Effector CD8-positive, alpha-beta T cell (primary cell): ENCODE measurements at places on chromosomes 5 and 9.
A peak's percentile ranks its signal among the peaks of the same experiment; 100 is the strongest.

DNA sequence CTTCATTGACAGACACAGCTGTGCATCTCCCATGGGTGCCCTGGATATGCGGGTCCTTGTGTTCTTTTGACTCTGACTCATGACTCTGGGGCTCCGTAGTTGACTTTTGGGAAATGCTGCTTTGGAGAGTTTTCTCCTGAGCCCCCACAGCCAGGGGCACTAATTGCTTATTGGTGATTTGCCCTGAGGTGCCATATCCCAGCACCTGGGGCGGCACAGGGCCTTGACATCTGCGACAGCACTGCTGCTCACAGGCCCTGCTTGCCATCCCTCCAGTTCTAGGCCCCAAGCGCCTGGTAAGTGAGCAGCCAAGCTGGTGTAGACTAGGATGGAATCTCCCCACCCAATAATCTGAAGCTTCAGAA lies 75.1 kb downstream of the AMBP start:
- DNase-seq: no peak

- no peak for DNase-seq
Measured at GRCh38 chr9:92180669-92181181, 65.5 kb upstream of the SPTLC1 start.

- no peak for DNase-seq
Measured at GRCh38 chr5:29777373-29777772, 1416.1 kb upstream of the CDH6 start.

DNA sequence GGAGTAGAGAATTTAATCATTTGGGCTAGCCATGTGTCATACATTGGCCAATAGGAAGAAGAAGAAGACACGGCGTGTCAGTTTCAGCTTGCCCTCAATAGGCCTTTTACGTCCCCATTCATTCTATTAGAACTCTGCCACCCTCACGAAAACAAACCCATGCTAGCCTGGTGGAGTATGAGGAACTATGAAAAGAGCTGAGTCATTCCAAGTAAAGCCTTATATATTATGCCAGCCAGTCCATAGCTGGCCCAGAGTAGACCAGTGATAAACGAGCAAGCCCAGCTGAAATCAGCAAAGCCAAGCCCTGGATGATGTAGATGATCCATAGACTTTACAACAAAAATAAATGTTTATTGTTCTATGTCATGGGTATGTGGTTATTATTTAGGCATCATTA lies 895.1 kb downstream of the TLE1 start:
- DNase-seq: no peak

DNA sequence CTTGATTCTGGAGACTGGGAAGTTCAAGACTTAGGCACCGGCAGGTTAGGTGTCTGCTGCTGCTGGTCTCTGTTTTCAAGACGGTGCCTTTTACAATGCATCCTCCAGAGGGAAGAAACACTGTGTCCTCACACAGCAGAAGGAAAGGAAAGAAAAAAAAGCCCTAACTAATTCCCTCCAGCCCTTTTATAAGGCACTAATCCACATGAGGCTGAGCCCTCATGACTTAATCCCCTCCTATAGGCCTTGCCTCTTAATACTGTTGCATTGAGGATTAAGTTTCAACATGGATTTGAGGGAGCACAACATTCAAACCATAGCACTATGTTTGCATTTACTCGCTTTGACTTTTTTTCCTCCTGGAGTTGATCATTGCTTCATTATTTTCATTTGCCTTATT lies 585.9 kb downstream of the TLR4 start:
- DNase-seq: no peak

DNA sequence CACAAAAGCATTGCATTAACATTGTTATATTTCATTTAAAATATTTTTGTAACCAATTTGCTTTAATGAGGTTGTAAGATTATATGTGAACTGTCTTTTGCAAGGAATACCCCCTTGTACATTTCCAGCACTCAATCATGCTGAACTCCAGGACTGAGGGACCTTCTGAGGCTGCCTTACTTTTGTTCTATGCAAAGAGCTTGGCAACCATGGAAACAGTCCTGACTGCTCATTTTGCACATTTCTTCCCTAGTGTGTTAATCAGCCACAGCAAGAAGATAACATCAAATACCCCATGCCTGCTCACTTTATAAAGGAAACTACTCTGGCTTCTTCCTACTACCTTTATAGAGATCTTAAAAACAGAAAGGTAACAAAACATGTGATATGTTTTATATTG lies 355.6 kb upstream of the IZUMO3 start:
- DNase-seq: no peak

- DNase-seq: no peak
Measured at GRCh38 chr9:135342206-135343130, 137.1 kb upstream of the PPP1R26 start.

DNA sequence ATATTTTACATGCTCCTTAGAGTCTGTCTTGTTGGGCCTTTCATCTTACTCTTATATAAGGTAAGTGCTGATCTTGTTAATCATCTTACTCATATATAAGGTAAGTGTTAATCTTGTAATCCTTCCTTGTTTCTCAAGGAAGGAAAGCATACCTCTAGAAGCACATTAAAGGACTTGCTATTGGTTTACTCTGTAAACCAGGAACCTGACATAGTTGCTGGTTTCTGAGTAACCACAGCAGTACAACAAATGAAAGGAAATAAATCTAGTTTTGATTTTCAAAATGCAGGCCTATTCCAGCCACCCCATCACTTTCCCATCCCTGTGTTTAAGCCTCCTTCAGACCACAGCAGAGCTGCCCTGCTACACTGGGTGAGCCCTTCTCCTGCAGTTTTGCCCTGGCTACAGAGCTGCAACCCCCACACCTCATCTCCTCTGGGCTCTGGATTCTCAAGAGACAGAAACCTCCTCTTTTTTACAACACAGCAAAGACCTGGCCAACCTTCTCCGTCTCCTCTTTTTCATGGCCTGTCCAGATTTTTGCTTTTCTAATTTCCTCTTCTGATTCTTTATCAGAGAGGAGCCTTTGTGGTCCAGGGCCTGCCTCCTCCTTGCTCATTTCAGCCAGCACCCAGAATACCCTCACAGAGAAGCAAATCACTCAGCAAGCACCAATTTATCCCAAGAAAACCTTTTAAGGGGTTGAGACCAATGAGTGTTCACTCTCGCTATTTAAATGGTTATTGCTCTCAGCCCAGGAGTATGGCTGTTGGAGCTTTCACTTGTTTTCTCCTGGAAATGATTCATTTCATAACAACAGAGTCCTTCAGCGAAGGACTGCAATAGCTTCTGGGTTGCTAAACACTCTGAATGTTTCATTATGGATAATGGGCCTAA lies 103.2 kb downstream of the FSTL4 start:
- DNase-seq: no peak

- DNase-seq: no peak
Measured at GRCh38 chr5:105684799-105685198, 1985.9 kb downstream of the EFNA5 start.

DNA sequence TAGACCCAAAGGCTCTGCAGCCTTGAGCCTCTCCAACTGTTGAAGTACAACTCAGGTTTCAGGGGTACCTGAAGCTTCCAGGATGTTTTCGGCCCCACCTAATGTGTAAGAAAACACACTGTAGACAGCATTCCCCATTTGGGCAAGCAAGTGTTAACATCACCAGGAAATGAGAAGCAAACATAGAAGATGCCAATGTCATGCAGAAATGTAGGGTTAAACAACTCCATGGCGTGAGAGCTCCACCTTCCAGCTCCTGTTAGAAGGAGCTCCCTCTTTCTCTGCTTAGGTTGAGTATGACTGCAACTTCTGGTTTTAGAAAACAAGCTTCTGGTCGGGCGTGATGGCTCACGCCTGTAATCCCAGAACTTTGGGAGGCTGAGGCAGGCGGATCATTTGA lies 31.0 kb upstream of the DENND1A start:
- DNase-seq: no peak

DNA sequence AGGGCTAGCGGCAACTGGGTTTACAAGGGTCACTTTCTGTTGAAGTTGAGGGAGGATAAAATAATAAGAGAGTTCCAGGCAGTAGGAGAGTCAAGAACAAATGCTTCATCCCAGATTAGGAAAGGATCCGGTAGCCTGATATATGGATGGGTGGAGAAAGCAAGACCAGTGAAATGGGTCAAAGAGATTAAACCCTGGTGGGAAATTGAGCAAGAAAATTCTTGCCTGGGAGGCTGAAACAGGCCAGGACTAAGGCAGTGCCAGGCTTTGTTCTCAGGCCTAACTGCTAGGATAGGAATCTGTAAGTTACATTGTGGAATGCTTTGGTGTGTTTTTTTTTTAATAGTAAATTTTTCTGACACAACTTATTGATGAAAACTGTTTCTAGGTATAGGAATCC lies 257.4 kb upstream of the RFX3 start:
- DNase-seq: no peak

- no peak for DNase-seq
Measured at GRCh38 chr9:106503759-106504158, 359.2 kb upstream of the ZNF462 start.

- no peak for DNase-seq
Measured at GRCh38 chr9:72193478-72193881, 44.2 kb downstream of the GDA start.

DNA sequence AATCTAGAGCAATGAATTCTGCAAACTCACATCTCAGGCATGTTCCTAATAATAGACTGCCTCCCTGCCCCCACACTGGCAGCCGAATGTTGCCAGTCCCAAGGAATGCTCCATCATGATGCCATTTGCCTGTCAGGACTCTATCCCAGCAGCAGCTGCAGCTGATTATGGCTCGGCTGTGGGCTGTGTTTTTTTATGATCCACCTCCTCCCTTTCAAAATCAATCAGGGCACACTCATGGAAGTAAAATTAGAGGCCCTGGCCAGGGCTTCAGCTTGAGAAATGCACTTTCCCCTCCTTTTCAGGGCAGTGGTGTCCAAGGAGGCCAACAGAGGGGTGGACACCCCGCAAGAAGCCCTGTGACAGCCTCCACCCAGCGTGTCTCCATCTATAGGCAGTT lies 176.7 kb upstream of the S1PR3 start:
- no peak for DNase-seq

- peak; percentile 63 for DNase-seq
Measured at GRCh38 chr5:134127376-134127861, 12.9 kb downstream of the TCF7 start.

DNA sequence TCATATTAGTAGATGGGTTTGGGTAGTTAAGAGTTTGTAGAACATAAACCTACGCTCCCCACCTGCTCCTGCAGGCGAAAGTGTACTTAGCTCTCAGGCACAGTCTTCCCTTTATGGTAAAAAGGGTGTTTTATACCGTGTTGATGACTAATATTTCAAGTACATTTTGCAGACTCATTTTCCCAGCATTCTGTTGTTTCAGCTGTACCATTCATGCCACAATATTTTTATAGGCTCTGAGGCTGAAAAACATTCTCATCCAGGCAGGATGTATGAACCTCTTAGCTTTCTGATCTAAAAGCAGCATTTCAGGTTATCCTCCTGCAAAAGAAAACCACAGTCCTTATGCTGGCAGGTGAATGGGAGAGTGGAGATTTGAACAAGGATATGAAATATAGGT lies 231.4 kb downstream of the NR2F1-AS1 start:
- DNase-seq: no peak

- DNase-seq: no peak
Measured at GRCh38 chr5:86866036-86866435, 248.3 kb downstream of the COX7C start.

GRCh38 chr9:7819984-7820383 lies 20.4 kb upstream of the DMAC1 start:
- no peak for DNase-seq

DNA sequence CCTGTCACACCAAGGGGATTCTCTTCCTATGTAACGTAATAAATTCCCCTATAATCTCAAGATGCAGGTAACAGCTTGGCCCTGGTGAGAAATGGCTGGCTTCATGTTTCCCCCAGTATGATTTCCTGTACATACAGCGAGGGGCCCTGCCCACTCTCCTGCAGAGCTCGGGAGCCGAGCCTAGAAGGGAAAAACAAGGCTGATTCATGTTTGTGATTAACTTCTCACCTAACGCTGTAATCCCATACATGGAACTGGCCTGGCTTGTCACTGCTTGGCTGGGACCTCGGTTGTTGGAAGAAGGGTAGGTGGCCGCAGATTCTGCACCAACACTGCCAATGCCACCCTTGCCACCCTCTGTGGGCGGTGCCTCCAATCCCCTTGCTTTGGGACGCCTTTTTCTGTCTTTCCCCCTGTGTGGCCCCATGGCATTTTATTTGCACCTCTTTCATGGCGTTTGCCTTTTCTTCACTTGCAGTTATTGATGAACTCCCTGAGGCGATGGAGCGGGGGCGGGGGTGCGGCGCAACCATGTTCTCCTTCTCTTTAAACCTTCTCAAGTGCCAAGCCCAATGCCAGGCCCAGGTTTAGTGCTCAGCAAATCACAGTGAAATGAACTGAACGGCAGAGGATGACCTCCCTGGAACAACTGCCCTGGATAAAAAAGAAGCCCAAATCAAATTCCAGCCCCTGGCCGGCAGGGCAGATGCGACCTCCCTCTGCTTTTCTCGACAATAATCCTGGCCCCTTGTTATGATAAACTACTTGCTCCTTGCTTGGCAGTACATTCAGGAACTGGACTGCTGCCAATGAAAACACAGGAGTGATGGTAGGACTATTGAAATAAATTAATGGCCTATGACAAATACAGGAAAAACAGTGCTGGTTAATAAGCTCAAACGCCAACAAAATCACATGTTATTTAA lies 108.1 kb downstream of the TMEM174 start:
- no peak for DNase-seq
